ENCODE measurements at places on chromosomes 12 and 14. TPM values are rescaled to one million over a fixed set of nuclear protein-coding genes. Genes with fewer than 3 reads are reported as not detected.

The KRT82 gene
- total RNA-seq, result not detected

The ABCD2 gene
- total RNA-seq, result 1.5 TPM

The INSM2 gene
- not detected for total RNA-seq

The SOAT2 gene
- 1.2 TPM for total RNA-seq

The PLCZ1 gene
- total RNA-seq, result not detected

The OAS1 gene
- 19.3 TPM for total RNA-seq

The AMN gene
- total RNA-seq, result 0.40 TPM

The DIO2 gene
- total RNA-seq, result 2.4 TPM

The LEMD3 gene
- 33.7 TPM for total RNA-seq

The CLECL1 gene
- 1.1 TPM for total RNA-seq

The ASCL1 gene
- total RNA-seq, result not detected

The BEST3 gene
- total RNA-seq, result not detected

The ABCC9 gene
- 45.6 TPM for total RNA-seq

The CFAP54 gene
- 1.2 TPM for total RNA-seq

The TMED8 gene
- total RNA-seq, result 10.5 TPM

The LYZ gene
- 112 TPM for total RNA-seq

The CLMN gene
- 41.8 TPM for total RNA-seq

The GNPTAB gene
- 45.7 TPM for total RNA-seq

The TESPA1 gene
- 3.1 TPM for total RNA-seq

The WIF1 gene
- 0.76 TPM for total RNA-seq

The HELB gene
- 8.7 TPM for total RNA-seq

The CEP290 gene
- total RNA-seq, result 37.4 TPM

The TAS2R42 gene
- not detected for total RNA-seq

The BDKRB1 gene
- total RNA-seq, result 3.6 TPM

The SYT10 gene
- total RNA-seq, result 6.3 TPM

The ASB2 gene
- 1.4 TPM for total RNA-seq

The RPS6KA5 gene
- 30.4 TPM for total RNA-seq

The ANO2 gene
- 30.4 TPM for total RNA-seq

The GARIN6 gene
- not detected for total RNA-seq

The NKX2-1 gene
- total RNA-seq, result 0.22 TPM

The TMEM30B gene
- total RNA-seq, result 50.1 TPM

The EML5 gene
- total RNA-seq, result 2.1 TPM

The TMEM117 gene
- 24.8 TPM for total RNA-seq

The TAS2R20 gene
- 4.6 TPM for total RNA-seq

The C14orf132 gene
- total RNA-seq, result 18.7 TPM

The GPX2 gene
- not detected for total RNA-seq

The ITGB7 gene
- 33.4 TPM for total RNA-seq

The FRMD6 gene
- total RNA-seq, result 52.0 TPM

The PTGDR gene
- 4.2 TPM for total RNA-seq

The AICDA gene
- total RNA-seq, result 0.40 TPM

The WDR89 gene
- total RNA-seq, result 20.5 TPM

The CBLN3 gene
- 7.0 TPM for total RNA-seq

The ZNF10 gene
- total RNA-seq, result 15.1 TPM

The TSPAN8 gene
- 76.1 TPM for total RNA-seq

The TBX5 gene
- not detected for total RNA-seq

The ANG gene
- 24.5 TPM for total RNA-seq

The MGP gene
- 1,381 TPM for total RNA-seq

The ACOT4 gene
- 0.49 TPM for total RNA-seq

The GRIP1 gene
- total RNA-seq, result 2.5 TPM

The MYL6 gene
- total RNA-seq, result 993 TPM

The CCDC63 gene
- total RNA-seq, result not detected

The TMEM119 gene
- total RNA-seq, result 31.1 TPM

The STON2 gene
- 54.4 TPM for total RNA-seq

The FOXN4 gene
- not detected for total RNA-seq

The SMOC1 gene
- total RNA-seq, result 12.9 TPM
